ENCODE measurements at places on chromosomes 2 and 18. TPM values are rescaled to one million over a fixed set of nuclear protein-coding genes. Genes with fewer than 3 reads are reported as not detected.

GRCh38 chr2:128155970-128156369 is 65.0 kb downstream of the UGGT1 start:
- no peak for DNase-seq
- H3K36me3 ChIP-seq: peaks cover 46% of the 10 kb centered on the region
- H3K4me3 ChIP-seq: no peak overlapping the region
- no peaks in the 10 kb centered on the region for H3K27me3 ChIP-seq
- H3K4me1 ChIP-seq: no peaks in the 10 kb centered on the region

DNA sequence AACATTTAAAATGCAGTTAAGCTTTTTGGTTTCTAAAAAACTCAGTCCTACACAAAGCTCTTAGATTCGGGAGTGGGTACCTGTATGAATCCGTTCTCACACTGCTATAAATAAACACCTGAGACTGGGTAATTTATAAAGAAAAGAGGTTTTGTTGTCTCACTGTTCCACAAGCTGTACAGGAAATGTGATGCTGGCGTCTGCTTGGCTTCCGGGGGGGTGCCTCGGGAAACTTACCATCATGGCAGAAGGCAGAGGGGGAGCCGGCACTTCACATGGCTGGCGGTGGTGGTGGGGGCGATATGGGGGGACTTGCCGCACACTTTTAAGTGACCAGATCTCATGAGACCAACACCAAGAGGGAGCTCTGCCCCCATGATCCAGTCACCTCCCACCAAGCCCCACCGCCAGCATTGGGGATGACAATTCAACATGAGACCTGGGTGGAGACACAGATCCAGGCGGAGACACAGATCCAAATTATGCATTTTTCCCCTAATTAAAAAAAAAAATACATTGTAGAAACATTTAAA is 222.5 kb downstream of the GBX2 start:
- no peak overlapping the region for H3K27ac ChIP-seq
- H3K4me3 ChIP-seq: no peak overlapping the region
- no peaks in the 10 kb centered on the region for H3K4me1 ChIP-seq
- peak; percentile 5 for DNase-seq

DNA sequence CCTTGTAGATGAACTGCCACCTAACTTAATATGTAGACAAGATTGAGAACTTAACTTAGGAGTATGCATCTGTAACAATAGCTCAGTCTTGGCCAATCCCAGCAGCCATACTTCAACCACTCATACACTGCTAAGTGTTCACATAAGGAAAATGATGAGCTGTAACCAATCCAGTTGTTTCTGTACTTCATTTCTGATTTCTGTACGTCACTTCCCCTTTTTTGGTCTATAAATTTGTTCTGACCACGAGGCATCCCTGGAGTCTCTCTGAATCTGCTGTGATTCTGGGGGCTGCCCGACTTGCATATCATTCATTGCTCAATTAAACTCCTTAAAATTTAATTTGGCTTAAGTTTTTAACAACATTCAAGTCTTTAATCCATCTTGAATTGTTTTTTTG is 6.4 kb downstream of the SH3YL1 start:
- no peak overlapping the region for H3K4me3 ChIP-seq
- peaks cover 8% of the 10 kb centered on the region for H3K4me1 ChIP-seq
- no peak for DNase-seq
- no peak overlapping the region for H3K27ac ChIP-seq
- H3K27me3 ChIP-seq: no peaks in the 10 kb centered on the region

Gene NOSTRIN
- 7.4 TPM for total RNA-seq

DNA sequence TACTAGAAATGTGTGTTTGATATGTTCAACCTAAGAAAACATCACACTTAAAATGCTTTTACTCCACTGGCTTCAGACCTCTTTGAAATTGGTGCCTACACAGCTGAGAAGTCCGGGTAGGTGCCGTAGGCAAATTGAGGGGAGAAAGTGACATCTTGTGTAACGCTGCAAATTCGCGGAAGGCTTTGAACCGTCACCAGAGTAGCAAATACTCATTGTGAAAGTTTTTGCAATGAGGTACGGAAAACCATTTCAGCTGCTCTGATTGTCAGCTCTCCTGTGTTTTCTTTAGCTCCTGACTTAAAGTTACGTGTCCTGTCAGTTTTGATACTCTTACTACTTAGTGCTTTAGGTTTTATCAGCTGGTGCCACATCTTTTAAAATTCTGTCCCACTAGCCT is 224.5 kb downstream of the FAM210A start:
- no peak overlapping the region for H3K4me3 ChIP-seq
- H3K36me3 ChIP-seq: no peaks in the 10 kb centered on the region
- peaks cover 24% of the 10 kb centered on the region for H3K4me1 ChIP-seq
- peak overlapping the region; percentile 78 for H3K27ac ChIP-seq
- no peak for DNase-seq
- no peaks in the 10 kb centered on the region for H3K27me3 ChIP-seq

Gene ST6GAL2
- 2.0 TPM for total RNA-seq

Gene PAX8
- total RNA-seq: 1.1 TPM

DNA sequence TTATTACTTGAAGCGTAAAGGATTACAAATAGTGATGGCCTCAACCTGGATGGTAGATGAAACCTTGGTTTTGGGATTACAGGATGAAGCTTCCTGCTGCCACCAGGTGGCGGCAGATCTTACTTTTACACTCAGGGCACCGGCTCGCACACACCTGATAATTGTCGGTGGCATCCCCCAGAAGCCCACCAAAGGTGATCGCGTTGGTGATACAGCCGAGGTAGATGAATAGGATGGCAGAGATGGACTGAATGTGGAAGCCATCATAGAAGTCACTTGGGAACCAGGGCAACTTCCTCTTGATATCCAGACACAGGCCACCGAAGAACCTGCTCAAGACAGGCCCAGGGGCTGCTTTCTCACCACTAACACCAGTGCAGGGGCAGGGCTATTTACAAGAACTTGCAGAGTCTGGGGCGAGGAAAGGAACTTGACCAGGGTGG is 51.8 kb downstream of the MTHFD2 start:
- H3K4me1 ChIP-seq: no peaks in the 10 kb centered on the region
- H3K36me3 ChIP-seq: no peaks in the 10 kb centered on the region
- no peak overlapping the region for H3K4me3 ChIP-seq
- DNase-seq: no peak

DNA sequence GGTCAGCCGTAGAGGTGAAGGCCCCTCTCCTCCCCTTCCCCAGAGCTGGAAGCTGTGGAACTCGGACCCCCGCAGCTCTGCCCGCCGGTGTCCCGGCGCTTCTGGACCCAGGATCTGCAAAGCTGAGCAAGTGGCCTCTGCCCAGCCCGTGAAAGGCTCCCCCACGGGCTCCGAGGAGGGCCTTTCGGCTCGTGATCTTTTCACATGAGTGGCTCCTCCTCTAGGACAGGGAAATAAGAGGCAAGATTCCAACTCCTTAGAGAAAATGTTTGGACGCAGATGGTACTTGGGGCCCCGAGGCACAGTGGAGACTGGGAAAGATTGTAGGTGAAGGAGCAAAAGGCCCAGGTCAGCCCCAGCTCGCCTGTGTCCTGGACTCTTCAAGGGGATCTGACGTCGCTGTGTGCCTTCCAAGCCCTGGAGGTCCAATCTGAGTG is 48.2 kb upstream of the SP3 start:
- H3K27me3 ChIP-seq: no peaks in the 10 kb centered on the region
- peak overlapping the region; percentile 44 for H3K27ac ChIP-seq
- DNase-seq: no peak
- H3K36me3 ChIP-seq: no peaks in the 10 kb centered on the region
- peaks cover 3% of the 10 kb centered on the region for H3K4me1 ChIP-seq

GRCh38 chr18:65876310-65876709 is 125.5 kb downstream of the CDH7 start:
- H3K4me1 ChIP-seq: no peaks in the 10 kb centered on the region
- H3K4me3 ChIP-seq: no peak overlapping the region
- no peaks in the 10 kb centered on the region for H3K27me3 ChIP-seq
- no peak overlapping the region for H3K27ac ChIP-seq
- H3K36me3 ChIP-seq: no peaks in the 10 kb centered on the region
- no peak for DNase-seq

- DNase-seq: no peak
- H3K27ac ChIP-seq: no peak overlapping the region
- no peaks in the 10 kb centered on the region for H3K4me1 ChIP-seq
- H3K36me3 ChIP-seq: no peaks in the 10 kb centered on the region
- H3K4me3 ChIP-seq: no peak overlapping the region
- H3K27me3 ChIP-seq: no peaks in the 10 kb centered on the region
Observed at GRCh38 chr2:187165936-187166610, 282.0 kb downstream of the CALCRL start.

- H3K27me3 ChIP-seq: no peaks in the 10 kb centered on the region
- no peaks in the 10 kb centered on the region for H3K4me1 ChIP-seq
- no peak overlapping the region for H3K27ac ChIP-seq
- no peak overlapping the region for H3K4me3 ChIP-seq
- peaks cover 8% of the 10 kb centered on the region for H3K36me3 ChIP-seq
- DNase-seq: no peak
Observed at GRCh38 chr2:230400041-230400440, 16.0 kb upstream of the SP100 start.

- no peak for DNase-seq
- H3K27ac ChIP-seq: peak overlapping the region; percentile 66
Observed at GRCh38 chr2:200751786-200752185, 59.9 kb upstream of the BZW1 start.

Gene TMEM185B
- 14.0 TPM for total RNA-seq

Gene VAMP8
- total RNA-seq: 107 TPM

GRCh38 chr2:232447638-232448303 is 8.2 kb upstream of the ALPI start:
- no peak overlapping the region for H3K4me3 ChIP-seq
- H3K27ac ChIP-seq: peak overlapping the region; percentile 86
- no peaks in the 10 kb centered on the region for H3K27me3 ChIP-seq
- peak; percentile 84 for DNase-seq
- H3K36me3 ChIP-seq: no peaks in the 10 kb centered on the region

Gene LINC00305
- total RNA-seq: not detected

Gene ASB18
- not detected for total RNA-seq

- DNase-seq: no peak
- H3K36me3 ChIP-seq: no peaks in the 10 kb centered on the region
- H3K27me3 ChIP-seq: no peaks in the 10 kb centered on the region
- no peak overlapping the region for H3K4me3 ChIP-seq
Observed at GRCh38 chr2:20457661-20458630, 11.1 kb downstream of the RHOB start.

Gene GAL3ST2
- total RNA-seq: 0.83 TPM

Gene ACADL
- 27.9 TPM for total RNA-seq

Gene ERBB4
- not detected for total RNA-seq

DNA sequence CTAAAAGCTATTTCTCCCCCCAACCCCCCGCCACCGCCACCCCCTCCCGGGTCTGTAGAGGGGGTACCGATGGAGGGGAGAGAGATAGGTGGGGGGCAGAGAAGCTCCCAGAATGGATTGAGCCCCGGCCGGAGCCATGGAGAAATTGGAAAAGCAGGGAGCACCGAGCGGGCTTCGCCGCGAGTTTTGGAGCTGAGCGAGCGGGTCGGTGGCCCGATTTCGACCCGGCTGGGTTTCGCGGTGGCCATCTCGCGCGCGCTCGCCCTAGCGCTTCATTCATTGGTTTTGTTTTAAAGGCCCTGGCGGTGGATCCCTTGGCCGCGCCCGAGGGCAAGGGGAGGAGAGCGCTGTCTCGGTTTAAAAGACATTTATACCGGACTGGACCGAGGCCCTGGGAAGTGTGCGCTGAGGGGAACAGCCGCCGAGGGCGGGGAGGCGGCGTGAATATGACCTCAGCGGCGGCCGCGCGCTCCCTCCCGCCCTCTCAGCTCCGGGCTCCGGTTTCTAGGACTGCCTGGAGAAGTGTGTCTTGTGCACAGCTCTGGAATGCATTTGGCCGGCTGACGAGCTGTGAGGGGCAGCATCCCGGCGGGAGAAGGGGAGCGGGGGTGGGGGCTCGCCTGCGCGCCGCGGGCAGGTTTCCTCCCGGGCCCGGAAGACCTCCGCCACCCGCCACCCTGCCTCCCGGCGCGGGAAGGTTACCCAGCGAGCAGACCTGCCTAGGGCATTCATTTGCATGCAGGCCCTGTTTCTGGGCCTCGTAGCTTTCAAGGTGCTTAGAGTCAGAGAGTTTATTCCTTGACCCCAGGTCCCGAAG is 1.7 kb upstream of the SMAD7 start:
- peak; percentile 83 for DNase-seq
- peak overlapping the region; percentile 91 for H3K27ac ChIP-seq
- H3K27me3 ChIP-seq: no peaks in the 10 kb centered on the region
- H3K36me3 ChIP-seq: no peaks in the 10 kb centered on the region
- no peaks in the 10 kb centered on the region for H3K4me1 ChIP-seq
- H3K4me3 ChIP-seq: peak overlapping the region; percentile 77

GRCh38 chr18:77063260-77063659 is 69.3 kb downstream of the MBP start:
- no peaks in the 10 kb centered on the region for H3K4me1 ChIP-seq
- H3K4me3 ChIP-seq: no peak overlapping the region
- H3K27ac ChIP-seq: no peak overlapping the region
- DNase-seq: no peak

DNA sequence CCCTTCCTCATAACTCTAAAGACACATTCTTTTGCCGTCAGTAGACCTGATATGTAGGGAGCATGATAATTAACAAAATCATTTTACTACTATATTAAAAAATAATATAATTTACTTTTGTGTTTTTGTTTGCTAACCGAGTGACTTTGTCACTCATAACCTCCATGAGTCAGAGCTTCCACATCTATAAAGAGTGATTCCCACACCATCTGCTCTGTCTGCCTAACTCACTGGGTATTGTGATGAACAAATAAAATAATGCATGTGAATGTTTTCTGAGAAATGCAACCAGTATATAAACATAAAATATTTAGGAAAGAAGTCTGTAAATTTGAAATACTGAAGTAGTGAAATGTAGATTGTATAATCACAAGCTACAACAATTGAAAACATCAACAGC is 123.4 kb upstream of the DSEL start:
- DNase-seq: no peak
- no peaks in the 10 kb centered on the region for H3K27me3 ChIP-seq
- no peak overlapping the region for H3K4me3 ChIP-seq
- H3K36me3 ChIP-seq: no peaks in the 10 kb centered on the region

DNA sequence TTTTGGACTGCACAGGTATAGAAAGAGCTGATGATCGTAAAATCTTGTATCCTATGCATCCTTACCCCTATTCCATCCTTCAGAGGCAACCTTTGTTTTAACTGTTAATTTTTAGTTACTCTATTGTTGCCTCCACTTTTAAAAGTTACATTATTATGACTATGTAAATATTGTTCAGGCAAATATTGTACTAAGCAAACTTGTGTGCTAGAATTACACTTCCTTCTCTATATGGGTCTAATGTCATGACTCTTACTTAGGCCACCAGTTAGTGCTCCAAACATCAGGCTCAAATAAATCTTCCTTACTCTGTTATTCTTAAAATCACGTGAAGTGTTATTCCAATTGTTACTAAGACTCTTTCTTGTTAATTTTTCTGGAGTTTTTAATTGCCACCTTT is 47.4 kb upstream of the EMILIN2 start:
- H3K27me3 ChIP-seq: no peaks in the 10 kb centered on the region
- DNase-seq: no peak
- H3K4me1 ChIP-seq: no peaks in the 10 kb centered on the region
- no peaks in the 10 kb centered on the region for H3K36me3 ChIP-seq
- H3K27ac ChIP-seq: no peak overlapping the region
